CD4-positive, alpha-beta T cell treated with Interleukin-6 at 100 ng/mL for 8 hours (primary cell): ENCODE measurements at places on chromosomes 1 and 21.

GRCh38 chr1:81596341-81596740 is 204.4 kb upstream of the ADGRL2 start:
- no peak for DNase-seq

DNA sequence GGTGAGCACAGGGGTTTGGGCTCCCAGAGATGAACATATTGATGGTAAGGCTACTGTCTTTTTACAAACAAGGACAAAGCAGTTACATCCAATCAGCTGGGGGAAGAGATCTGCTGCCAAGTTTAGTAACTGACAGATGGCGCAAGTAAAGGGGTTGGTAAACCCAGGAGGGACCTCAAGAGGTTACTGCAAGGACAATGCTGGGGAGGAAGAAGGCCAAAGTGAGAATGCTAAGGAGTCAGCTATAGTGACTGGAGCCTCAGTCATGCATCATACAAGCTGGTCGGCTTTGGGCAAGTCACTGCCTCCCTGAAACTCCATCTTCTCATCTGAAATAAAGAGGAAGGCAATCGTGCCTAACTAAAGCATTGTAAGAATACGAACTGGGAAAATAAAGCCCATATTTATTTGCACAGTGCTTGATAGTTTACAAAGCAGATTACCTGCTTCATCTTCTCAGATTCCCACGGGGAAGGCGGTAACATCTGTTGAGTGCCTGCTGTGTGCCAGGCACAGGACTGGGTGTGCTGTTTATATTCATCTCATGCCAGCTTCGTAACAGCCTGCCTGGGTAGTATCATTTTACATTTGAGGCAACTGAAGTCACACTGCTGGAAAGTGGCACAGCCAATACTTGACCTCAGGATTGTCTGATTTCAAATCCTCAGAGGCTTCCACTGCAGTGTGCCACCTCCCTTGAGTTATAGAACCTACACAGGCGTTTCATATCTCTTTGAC is 114.8 kb downstream of the BEND5 start:
- no peak for DNase-seq

GRCh38 chr1:83998205-83998497 is 781 bp downstream of the TTLL7 start:
- DNase-seq = no peak

- DNase-seq = no peak
Measured at GRCh38 chr1:156162430-156163037, 9.1 kb downstream of the SEMA4A start.
